ENCODE measurements at places on chromosomes 7 and 10. TPM values are rescaled to one million over a fixed set of nuclear protein-coding genes. Genes with fewer than 3 reads are reported as not detected.

HECTD2 gene
- total RNA-seq, result 19.4 TPM

ARHGEF5 gene
- total RNA-seq, result 37.4 TPM

RNLS gene
- 9.4 TPM for total RNA-seq

HOGA1 gene
- total RNA-seq, result 0.50 TPM

GRCh38 chr10:27072436-27073114 is 27.7 kb downstream of the ANKRD26 start:
- DNase-seq, result no peak

DNA sequence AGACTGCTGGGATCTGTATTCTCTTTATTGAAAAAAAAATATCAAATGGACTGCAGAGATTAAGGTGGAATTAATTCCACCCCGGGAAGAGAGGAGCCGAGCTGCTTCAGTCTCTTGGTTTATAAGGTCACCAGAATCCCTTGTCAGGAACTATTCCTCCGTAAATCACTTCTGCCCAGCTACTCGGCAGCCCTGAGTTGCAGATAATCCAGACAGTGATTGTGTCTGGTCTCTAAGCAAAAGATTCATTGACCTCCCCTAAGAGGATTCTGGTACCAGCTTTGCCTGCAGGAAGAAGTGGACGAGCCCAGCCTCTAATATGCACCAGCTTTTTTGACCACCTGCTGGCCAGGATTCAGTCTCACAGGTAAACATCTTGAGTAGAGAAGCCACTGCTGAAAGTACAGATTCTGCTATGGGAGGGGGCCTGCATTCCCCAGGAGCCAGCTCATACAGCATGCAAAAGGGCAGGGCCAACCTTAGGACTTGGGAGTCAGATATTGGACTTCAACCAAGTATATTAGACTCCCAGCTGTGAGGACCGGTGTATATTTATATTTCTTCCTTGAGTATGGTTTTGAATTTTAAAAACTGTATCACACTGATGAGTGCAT is 27.1 kb upstream of the PLXNA4 start:
- DNase-seq, result no peak

GRCh38 chr10:75021379-75022249 is 89.8 kb upstream of the SAMD8 start:
- no peak for DNase-seq

DNA sequence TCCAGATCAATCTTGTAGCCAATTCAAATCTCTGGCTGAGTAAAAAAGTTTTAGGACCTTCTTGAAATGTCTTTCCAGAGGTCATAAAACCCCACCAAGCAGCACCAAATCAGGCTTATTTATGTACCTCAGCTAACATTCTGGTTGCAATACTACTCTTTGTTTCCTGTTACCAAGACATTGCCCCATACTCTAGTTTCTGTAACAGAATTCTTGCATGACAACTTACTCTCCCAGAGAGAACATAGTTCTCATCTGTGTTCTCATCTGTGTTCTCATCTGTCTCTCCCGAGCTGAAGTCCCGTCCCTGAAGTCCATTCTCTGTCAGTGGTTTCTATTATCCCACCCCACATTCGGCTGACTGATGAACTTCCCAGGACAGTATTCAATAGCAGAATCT is 1285.1 kb downstream of the XPNPEP1 start:
- DNase-seq, result no peak

DNA sequence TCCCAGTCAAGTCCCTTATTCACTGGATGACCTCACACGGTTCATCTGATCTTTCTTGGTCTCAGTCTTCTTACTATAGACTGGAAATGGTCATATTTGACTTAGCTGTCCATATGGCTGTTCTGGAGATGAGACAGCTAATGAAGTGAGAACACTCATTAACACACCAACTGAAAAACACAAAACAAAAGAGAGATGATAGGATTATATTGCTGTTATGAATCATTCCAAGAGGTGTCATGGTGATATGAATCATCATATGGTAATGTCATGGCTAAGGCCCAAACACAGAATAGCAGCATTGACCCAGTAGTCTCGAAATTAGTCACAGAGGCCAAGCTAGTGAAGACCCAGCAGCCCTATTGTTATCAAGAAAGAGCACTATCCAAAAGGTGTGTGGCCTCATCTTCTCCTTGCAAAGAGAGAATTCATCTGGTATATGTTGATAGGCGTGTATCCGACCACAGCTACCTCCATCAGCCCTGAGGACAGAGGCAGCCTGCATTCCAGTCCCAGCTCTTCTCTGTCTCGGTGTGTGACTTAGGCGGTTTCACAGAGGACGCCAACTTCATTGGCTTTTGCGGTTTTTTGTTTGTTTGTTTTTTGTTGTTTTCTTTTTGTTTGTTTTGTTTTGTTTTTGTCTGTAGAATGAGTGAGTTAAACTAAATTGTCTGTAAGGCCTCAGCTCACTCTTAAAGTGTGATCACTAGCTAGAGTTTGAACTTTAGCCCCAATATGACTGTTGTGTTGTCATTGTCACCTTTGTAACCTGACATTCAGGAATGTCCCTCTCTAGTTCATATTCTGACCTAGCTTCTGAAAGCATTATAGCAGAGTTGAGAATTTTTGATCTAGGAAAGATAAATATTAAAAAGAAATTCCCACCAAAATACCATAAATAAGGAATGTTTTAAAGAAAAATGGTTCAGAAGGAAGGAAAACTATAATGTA is 97.4 kb upstream of the PDCD4 start:
- DNase-seq, result no peak

GRCh38 chr7:12866207-12866606 is 178.8 kb downstream of the ARL4A start:
- no peak for DNase-seq

DNA sequence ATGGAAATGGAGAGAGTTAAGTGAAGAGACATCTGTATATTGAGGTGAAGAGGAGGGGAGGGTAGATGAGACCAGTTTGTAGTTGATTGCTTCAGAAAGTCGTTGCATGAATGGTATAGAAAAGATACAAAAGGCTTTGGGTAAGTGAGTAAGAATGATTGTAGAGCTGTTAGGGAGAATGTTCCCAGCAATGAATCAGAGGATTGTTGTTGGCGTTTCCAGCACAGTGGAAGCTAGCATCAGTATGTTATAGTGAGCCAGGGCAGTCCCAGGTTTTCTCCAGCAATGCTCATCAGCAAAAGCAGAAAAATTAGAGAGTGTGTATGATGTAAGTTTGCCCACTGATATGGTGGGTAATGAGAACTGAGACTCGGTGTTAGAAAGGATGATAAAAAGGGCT is 15.4 kb upstream of the CDK6 start:
- DNase-seq, result no peak

- no peak for DNase-seq
Measured at GRCh38 chr10:52875336-52875735, 102.8 kb upstream of the MBL2 start.

GRCh38 chr7:122584676-122585251 is 114.2 kb downstream of the RNF133 start:
- DNase-seq, result no peak
